ENCODE measurements at places on chromosomes 12 and 14.

GRCh38 chr12:109588461-109589239 lies 15.1 kb downstream of the MVK start:
- DNase-seq = no peak

- DNase-seq = peak; percentile 22
Measured at GRCh38 chr12:64181430-64182291, 40.4 kb downstream of the KICS2 start.

- no peak for DNase-seq
Measured at GRCh38 chr12:27964123-27964522, 8.4 kb downstream of the PTHLH start.

DNA sequence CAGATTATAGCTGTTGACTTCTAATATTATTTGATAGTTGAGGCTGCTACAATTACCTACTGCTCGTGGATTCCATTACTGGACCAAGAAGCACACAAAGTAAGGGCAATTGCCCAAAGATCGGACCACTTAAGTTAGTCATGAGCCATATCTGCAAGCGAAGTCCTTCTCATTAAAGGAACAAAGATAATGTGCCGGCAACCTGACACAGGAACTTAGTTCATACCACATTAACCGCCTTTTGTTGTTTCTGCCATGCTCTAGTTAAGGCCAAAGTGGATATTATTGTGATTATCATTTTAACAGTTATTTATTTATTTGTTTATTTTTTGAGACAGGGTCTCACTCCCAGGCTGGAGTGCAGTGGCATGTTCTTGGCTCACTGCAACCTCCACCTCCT lies 38.1 kb upstream of the TMED10 start:
- no peak for DNase-seq

DNA sequence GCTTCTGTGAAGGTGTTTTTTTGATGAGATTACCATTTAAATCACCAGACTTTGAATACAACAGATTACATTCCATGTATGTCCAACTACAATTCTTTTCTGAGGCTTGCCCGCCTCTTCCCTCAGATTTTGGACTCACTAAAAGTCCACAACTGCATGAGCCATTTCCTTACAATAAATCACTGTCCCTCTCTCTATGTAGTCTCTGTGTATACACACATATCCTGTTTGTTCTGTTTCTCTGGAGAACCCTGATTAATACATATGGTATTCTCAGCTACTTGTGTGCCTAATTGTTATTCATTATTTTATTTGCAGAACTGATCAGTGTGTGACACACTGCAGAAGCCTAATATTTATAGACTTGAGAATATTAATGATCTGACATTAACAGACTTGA lies 2.4 kb upstream of the MIPOL1 start:
- DNase-seq = peak; percentile 51

DNA sequence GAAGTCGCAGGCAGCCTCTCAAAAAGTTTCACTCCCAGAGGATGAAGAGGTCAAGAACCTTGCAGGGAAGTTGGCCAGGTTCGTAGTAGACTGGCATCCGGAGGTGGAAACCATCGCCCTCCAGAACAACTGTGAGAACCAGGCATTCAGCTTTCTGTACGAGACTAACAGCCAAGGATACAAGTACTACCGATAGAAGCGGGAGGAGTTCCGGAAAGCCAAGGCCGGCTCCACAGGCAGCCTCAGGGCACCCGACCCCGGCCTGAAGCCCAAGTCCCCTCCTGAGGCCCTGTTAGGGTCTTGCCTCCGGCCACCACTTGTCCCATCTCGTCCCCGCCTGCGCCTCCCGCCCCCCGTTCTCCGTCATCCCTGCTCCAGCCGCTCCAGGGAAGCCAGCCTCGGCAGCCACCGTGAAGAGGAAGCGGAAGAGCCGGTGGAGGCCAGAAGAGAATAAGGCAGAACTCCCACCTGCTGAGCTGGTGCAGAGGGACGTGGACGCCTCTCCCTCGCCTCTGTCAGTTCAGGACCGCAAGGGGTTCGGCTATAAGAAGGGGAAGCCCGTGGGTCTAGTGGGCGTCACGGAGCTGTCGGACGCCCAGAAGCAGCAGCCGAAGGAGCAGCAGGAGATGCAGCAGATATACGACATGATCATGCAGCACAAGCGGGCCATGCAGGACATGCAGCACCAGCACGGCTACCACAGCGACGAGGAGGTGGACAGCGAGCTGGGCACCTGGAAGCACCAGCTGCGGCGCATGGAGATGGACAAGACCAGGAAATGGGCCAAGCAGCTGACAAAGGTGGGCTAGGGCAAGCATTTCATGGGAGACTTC lies 366.8 kb upstream of the ATXN7L3B start:
- DNase-seq = no peak

DNA sequence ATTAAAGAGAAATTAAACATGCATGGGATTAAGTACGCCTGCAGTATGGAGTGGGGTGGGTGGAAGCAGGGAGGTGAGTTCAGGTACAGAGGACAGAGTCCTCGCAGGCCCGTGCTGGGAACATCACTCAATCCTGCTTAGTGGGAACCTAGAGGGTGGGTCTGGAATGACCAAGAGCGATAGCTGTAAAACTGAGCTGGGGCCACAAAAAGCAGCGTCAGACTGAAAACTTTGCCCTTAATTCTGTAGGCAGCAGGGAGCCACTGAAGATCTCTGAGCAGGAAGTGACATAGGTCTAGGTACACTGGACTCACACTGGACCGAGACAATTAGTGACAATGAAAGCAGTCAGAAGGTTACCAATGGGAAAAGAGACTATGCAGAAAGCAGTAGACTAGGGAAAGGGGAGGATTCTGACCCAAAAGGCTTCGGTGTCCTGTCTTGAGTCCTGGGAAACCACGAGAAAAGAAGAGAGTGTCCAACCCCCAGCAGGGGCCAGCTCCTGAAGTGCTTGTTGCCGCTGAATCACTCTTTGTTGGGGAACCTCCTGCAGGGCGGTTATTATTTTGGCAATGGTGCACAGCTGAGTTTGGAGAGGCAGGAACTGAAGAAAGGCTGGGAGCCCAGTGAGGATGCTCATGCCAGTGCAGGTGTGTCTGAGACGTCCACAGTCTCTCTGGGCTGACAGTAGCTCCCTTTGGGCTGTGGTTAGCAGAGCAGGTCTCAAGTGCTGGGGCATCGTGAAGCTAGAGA lies 97.4 kb downstream of the PLXNC1 start:
- DNase-seq = no peak

GRCh38 chr12:71194657-71195056 lies 36.9 kb upstream of the TSPAN8 start:
- DNase-seq = no peak

DNA sequence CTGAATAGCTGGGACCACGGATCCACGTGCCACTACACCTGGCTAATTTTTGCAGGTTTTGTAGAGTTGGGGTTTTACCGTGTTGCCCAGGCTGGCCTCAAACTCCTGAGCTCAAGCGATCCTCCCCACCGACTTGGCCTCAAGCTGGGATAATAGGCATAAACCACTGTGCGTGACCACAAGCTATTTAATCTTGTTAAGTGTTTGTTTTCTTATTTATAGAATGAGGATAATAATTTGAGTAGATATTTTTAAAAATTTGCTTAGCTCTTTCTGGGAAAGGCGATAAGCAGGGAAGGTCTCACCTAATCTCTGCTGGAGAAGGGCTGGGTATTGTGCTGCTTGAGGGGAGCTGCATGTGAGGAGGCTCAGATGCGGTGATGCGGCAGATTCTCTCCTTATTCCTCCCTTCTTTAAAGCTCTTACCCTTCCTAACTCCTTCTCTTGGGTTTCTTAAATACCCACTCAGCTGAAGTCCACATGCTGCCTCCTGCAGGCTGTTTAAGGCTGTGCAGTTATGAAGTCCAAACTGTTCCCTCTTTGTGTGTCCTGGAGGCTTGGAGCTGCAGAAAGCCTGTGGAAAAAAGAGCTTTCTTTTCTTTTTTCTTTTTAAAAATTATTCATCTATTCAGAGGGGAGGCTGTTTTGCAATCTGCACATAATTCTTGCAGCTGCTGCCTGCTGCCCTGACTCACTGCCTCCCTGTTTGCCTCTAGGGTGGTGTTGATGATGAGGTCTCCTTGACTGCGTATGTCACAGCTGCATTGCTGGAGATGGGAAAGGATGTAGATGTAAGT lies 37.9 kb downstream of the A2ML1 start:
- DNase-seq = no peak

DNA sequence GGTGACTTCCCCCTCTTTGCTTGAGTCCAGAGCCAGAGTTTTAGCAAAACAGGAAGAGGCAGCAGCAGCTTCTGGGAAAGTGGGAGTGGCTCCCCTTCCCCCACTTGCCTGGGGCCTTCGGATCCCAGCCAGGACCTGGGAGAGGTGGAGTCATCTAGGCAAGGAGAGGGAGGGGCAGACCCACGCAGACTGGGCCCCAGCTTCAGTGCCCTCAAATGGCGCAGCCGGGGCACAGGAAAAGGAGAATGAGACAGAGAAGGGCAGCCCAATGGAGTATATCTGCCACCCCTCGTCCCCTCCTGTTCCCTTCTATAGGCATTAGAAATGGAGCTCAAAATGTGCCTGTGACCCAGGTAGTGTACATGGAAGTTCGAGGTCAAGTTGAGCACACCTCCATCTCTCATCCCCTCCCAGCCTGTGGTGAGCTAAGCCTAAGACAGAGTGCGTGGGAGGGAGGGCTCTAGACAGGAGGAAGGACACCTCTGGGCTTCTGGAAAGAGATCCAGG lies 9.3 kb upstream of the HDAC7 start:
- no peak for DNase-seq

Measured in NCI-H1417 treated with DMSO at 0.1 percent for 48 hours (cell line).